ENCODE measurements at places on chromosomes 6 and 20.

GRCh38 chr6:68728159-68728979 lies 93.3 kb downstream of the ADGRB3 start:
- DNase-seq: no peak

GRCh38 chr20:51961964-51962761 lies 159.8 kb upstream of the SALL4 start:
- DNase-seq: no peak

GRCh38 chr6:165263-165662 lies 127.0 kb upstream of the DUSP22 start:
- no peak for DNase-seq

GRCh38 chr20:12824328-12825225 lies 184.2 kb upstream of the SPTLC3 start:
- no peak for DNase-seq

DNA sequence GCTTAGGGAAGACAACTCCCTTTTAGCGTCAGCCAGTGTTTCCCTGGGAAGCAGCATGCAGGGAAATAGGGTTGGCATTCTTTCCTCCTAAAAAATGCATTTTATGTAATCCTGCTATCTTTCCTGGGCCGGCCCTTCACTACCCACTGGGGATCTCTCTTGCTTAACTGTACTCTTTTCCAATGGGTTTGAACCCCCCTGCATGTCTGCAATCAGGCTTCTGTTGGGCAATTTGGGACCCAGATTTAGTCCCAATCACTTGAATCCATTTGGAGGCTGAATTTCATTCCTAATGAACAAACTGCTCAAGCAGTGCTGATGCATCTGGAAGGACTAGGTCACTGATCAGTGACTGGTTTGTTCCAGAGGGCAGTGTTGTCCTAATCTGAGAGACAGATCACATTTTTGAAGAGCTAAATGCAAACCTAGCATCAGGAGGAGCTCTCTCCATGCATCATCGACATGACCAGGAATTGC lies 152.0 kb downstream of the TSHZ2 start:
- DNase-seq: no peak

- no peak for DNase-seq
These were observed 15.7 kb upstream of the CST7 start for GRCh38 chr20:24933266-24933908.
